ENCODE measurements at places on chromosomes 6 and 20. TPM values are rescaled to one million over a fixed set of nuclear protein-coding genes. Genes with fewer than 3 reads are reported as not detected.

DNA sequence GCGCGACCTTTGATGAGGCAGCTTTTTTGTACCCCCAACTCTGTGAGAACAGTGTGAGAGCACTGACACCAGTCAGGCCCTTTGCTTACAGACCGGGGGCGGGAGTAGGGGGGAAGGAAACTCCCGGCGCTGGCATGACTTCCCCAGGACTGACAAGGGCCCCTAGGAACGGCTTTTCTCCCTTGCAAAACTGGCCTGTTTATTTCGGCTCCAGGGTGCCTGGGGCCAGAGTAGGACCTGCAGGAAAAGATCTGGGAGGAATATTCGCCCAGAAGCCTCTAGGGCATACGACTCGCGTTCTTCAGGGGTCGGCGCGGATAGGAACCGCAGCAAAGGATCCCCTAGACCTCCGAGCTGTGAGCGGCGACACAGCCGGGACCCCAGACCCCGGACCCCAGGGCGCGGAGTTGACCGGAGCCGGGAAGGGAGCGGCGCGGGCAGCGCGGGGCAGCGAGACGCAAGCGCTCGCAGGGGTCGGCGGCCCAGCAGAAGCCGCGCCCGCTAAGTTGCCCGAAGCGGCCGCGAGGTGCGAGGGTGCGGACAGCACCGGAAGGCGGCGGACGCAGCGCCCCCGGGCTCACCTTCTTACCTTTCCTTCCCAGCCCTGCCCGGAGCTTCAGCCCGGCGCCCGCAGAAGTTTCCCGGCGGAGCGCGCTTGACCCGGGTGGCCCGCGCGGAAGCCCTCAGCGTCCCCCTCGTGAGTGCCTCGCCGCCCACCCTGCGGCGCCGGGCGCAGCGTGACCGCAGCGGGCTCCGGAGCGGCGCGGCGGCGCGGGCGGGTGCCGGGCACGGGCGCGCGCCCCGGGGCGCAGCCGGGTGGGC is at the start of gene POPDC3:
TSS of gene POPDC3 (minus strand) at position 771 of the 822 bp plus-strand sequence. CDS start 18,105 bp downstream, outside the sequence.
- DNase-seq = no peak

TBX18 gene
- total RNA-seq = 5.5 TPM

DNA sequence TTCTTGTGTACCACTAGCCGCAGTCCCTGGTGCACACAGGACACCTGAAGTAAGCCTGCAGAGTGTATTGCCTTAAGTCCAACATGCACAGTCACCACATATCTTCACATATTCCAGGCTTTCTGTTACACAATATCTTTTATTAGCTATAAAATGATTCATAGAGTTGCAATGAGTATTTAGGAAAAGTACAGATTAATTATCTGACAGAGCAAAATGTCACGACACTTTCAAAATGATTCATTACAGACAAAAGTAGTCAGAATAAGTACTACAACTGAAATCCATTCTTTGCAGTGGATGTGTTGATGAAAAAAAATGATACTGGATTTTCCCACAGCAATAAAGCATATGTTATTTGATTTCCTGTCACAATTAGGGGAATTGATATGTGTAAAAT is 199.5 kb upstream of the ASCC3 start:
- no peak for DNase-seq

- no peak for DNase-seq
Observed at GRCh38 chr20:2112910-2113309, 11.3 kb downstream of the STK35 start.

- no peak for DNase-seq
Observed at GRCh38 chr6:112560651-112561050, 213.5 kb downstream of the RFPL4B start.

MPIG6B gene
- total RNA-seq = 0.13 TPM

LHFPL5 gene
- total RNA-seq = not detected

DNA sequence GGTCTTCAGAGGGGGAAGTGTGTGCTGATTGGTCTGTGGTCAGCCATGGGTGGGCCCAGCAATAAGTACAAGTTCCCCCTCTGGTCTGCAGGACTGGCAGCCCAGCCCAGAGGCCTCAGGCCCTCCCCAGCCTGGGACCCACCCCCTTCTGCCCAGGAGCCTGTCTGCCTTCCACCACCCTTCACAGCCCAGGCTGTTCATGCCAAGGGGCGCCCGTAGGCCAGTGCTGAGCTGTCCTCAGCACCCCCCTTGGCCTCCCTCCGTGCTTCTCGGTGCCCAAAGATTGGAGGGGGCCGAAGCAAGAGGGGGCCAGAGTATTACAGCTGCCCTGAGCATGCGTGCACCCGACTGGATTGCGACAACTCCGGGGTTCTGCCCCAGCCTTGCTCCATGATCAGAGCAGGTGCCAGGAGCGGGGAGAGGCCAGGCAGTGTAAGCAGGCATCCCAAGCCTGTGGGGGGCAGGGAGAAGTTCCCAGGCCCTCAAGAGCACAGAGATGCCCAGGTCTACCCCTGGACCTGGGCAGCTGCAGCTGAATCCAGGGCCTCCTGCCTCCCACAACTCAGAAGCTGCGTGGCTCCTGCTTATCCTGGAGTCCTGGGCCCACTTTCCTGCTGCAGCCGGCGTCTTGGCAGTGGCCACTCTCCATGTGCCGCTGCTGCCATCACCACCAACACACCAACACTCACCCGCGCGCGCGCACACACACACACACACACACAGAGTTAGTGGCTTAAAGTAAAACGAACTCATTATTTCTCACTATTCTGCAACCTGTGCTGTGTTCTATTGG is 33.3 kb downstream of the CST9L start:
- DNase-seq = no peak

- no peak for DNase-seq
Observed at GRCh38 chr20:6618051-6618450, 149.4 kb upstream of the BMP2 start.

DNA sequence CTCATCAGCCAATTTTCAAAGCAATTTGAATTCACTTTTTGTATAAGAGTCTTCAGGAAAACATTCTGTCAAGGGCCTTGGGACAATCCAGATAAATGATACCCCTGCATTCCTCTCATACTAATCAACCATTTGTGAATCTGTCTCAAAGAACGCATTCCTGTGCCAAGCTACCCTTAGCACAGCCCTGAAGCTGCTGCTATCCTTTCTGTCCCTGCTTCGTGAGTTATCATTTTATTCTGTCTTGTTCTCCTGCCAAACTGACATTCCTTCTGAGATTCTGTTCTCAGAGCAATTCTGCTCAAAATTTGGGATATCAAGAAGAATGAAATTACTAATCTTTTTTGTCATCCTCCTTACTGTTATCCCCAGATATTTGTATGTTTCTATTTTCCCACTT is 213.9 kb upstream of the STXBP5 start:
- no peak for DNase-seq

DNA sequence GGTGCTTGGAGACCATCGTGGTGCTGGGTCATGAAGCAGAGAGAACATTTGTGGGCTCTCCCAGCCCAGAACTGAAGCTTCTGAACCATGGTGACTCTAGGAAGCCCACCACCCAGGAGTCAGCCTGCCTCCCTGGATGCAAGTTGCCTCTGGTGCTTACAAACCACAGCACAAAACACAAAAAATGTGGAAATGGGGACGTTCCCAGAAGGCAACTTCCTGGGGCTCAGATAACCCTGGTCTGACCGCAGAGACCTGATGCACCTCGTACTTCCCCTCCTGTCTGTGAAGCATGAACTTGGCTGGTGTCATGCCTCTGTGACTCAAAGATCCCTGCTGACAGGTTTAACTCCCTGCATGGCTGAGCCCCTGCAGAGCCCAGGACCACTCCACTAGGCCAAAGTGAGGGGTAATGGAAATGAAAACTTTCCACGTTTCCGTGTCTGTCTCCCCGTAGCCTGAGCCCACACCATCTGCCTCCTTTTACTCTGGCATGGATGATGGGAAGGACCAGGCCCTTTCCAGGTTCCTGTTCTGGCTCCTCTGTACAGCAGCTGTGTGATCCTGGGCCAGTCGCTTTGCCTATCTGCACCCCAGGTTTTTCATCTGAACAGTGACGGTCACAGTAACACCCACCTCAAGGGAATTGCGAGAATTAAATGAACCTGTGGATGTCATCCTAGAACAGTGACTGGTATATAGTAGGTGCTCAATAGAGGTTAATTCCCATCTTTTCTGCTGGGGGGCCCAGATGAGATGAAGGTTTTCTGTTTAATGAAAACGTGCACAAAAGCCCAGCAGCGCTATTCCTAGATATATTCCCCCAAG is 57.7 kb downstream of the PPP1R16B start:
- no peak for DNase-seq

DNA sequence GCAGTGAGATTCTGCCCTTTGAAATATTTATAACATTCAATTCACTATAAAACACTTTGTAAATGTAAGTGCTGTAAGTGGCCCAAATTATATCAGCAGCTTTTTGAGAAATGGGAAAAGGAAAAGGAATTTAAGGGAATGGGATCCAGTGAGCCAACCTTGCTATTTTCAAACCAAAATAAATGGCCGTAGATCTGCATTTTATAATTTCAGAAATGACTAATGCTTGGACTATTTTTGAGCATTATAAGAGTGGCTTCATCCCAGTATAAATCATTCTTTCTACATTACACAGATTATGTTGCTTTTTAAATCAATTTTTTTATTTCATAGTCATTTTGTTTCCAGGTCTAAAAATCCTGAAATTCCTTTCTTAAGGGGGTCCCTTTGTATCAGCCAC is 49.2 kb downstream of the ANKRD6 start:
- no peak for DNase-seq

MATN4 gene
- not detected for total RNA-seq

DNA sequence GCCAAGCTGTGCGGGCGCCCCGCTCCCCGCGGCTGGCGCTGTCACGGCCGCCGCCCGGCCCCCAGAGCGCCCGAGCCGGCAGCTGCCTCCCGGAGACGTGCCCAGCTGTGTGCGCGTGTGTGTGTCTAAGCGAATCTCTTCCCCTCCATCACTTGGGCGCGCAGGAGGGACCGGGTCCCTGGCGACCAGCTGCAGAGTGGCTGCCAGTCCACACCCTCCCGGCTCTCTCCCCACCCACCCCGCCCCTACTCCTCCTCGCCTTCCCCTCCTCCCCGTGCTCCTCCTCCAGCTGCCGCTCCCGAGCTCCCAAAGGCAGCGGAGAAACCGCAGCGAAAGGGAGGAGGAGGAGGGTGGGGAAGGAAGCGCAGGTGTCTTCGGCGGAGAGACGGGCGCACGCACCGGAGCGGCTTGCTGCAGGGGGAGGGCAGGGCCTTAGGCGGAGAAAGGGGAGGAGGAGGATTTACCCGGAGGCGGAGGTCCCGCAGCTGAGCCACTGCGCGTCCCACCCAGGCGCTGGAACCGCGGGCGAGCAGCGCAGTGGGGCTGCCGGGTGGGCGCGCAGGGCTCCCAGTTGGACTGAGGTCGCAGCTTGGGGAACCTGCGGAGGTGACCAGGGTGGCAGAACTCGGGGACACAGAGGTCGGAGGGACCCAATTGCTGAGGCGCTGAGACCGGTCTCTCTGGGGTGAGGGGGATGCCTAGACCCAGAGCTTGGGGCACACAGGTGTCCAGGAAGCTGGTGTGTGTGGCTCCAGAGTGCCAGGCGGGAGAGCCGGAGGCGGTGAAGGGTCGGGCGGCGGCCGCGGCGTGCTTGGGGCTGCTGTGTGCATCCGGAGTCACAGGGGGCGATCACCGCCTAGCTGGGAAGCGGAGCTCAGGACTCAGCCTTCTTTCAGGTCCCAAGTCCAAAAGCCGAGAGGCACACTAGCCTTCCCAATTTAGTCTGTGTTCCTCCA is at the start of gene HS3ST5:
TSS of gene HS3ST5 (minus strand) at position 198 of the 956 bp plus-strand sequence. CDS start 280,178 bp downstream, outside the sequence.
- peak; percentile 44 for DNase-seq

ABRACL gene
- 6.6 TPM for total RNA-seq

DNA sequence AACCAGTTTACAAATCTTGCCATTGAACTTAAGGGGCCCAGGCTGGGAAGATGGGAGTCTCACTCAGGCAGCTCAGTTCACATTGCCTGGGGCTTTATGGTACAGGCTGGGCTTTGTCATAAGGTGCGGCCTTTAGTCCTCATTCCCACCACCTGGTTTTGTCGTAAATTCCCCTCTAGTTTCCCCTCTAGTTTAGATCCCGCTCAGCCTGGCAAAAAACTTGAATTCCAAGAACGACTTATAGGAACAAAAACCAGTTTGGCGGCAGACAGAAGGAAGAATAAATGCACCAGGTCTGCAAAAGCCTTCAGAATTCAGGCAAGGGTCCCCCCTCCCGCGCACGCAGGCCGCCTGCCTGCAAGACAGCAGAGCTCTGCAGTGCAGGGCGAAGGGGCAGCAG is 4.1 kb downstream of the BMP7 start:
- no peak for DNase-seq

- no peak for DNase-seq
Observed at GRCh38 chr6:114747995-114748625, 405.3 kb upstream of the HS3ST5 start.

DNA sequence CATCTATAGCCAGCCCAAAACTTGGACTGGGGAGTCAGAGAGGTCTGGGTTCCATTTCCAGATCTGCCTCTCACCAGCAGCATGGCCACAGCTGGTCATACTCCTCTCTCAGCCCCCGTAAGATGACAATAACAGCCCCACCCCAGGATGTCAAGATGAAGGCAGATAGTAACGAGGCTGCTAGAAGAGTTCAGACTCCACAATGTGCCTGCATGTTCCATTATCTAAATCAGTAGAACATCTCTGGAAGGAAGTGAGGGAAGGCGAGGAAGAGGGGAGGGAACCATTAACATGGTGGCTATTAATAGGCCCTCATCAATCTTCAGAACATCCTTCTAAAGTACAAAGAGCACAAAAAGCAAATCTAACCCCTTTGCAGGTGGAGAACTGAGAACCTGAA is 98.0 kb upstream of the KCNG1 start:
- DNase-seq = no peak

GRCh38 chr20:16236589-16237241 is 336.5 kb downstream of the KIF16B start:
- no peak for DNase-seq

MDFI gene
- total RNA-seq = 1.1 TPM

CD24 gene
- total RNA-seq = 0.75 TPM

RNF39 gene
- not detected for total RNA-seq

GRCh38 chr6:63245420-63245819 is 34.2 kb downstream of the FKBP1C start:
- DNase-seq = no peak

Measured in Right ventricle myocardium superior (tissue), 1 donor.